Stimulated activated CD4-positive, alpha-beta T cell treated with anti-CD3 and anti-CD28 coated beads, Interleukin-15, amount 100 ng/mL, for 48 hours (primary cell): ENCODE measurements at places on chromosomes 7 and 10.
A peak's percentile ranks its signal among the peaks of the same experiment; 100 is the strongest.

GRCh38 chr10:133457100-133457841 is 3.5 kb downstream of the SCART1 start:
- DNase-seq = no peak

DNA sequence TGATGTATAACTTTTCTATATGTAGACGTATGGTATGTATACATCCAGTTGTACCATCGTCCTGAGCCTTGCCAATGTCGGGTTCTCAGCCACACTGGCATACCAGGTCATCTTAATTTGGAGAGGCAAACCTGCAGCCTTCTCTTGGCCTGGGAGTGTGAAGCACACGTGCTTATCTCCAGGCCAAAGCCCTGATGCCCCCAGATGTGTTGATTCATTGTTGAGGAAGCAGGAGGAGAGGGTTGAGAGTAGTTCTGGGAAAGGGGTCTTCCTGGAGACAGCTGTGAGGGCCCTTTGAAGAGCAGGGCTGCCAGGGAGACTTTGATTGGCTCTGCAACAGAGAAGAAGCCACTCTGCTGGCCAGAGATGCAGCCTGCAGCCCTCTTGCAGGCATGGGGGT is 155.6 kb downstream of the ARHGAP21 start:
- DNase-seq = no peak

- no peak for DNase-seq
Observed at GRCh38 chr7:31362401-31362800, 21.9 kb upstream of the NEUROD6 start.

DNA sequence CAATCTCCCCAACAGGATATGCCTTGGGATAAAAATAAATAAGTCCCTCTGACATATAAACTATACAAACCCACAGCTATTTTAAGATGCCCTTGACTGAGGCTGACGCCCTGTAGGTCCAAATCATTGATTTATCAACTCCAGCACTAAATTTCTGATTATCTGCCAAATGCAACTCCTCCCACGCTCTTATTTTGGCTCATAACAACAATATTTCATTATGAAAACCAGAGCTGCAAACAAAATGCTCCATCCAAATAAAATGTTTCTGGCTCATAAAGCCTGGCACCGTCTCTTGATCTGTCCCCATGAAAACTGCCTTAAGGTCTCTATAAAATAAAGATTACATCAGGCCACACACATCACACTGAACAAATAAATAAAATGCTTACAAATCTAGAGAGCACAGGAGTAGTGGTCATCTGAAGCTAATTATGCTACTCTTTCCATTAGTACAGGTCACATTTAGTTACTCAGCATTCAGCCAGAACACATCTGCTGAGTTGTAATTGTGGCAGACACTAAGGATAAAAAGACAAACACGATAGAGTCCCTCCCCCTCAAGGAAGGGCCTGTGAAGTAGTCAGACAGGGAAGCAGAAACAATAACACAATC is 28.8 kb downstream of the CACUL1 start:
- DNase-seq = no peak

GRCh38 chr7:49805371-49806007 is 32.1 kb downstream of the VWC2 start:
- DNase-seq = no peak

GRCh38 chr7:36085096-36085495 is 68.0 kb upstream of the EEPD1 start:
- DNase-seq = no peak

DNA sequence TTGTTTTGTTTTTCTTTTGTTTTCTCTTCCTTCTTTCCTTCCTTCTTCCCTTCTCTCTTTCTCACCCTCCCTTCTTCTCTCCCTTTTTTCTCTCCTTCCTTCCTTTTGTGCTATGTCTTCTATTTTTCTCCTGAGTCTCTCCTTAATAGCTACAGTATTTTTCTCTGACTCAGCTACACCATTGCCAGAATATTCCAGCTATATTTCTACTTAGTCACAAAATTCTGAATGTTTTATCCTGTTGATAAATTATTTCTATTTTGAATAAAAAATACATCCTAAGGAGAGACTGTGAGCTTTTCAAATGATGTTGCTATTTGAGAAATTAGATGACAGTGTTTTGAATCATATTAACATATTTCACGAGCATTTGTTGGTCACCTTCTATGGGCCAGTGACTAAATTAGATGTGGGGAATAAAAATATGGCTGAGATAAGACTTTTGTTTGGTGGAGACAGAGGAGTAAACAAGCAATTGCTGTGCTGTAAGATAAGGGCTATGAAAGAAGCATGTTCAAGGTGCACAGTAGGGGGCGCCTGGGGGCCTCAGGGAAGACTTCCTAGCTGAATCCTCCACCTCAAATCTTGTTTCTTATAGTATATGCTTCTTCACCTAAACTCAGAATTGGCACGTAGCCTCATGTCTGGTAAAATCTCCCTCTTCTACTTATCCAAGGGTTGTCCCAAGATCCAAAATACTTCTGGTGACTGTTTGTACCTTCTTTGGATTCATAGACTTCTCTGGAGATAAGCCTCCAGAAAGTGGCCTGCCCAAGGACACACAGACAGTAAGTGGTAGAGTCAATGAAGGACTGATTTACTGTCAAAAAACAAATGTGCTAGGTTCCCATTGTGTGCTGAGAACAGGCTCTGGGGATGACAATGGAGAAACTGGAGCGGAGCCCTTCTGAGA is 115.5 kb upstream of the CREB5 start:
- peak; percentile 32 for DNase-seq

DNA sequence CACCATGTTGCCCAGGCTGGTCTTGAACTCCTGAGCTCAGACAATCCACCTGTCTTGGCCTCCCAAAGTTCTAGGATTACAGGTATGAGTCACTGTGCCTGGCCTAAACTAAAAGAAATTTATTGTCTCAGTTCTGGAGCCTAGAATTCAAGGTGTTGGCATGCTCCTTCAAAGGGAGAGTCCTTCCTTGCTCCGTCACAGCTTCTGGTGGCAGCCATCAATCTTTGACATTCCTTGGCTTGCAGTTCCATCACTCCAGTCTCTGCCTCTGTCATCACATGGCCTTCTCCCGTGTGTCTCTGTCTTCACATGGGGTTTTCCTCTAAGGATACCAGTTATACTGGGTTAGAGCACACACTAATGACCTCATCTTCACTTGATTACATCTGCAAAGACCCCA is 55.5 kb downstream of the DNAJC12 start:
- DNase-seq = no peak

GRCh38 chr10:13924040-13924725 is 337.4 kb downstream of the PRPF18 start:
- DNase-seq = no peak

DNA sequence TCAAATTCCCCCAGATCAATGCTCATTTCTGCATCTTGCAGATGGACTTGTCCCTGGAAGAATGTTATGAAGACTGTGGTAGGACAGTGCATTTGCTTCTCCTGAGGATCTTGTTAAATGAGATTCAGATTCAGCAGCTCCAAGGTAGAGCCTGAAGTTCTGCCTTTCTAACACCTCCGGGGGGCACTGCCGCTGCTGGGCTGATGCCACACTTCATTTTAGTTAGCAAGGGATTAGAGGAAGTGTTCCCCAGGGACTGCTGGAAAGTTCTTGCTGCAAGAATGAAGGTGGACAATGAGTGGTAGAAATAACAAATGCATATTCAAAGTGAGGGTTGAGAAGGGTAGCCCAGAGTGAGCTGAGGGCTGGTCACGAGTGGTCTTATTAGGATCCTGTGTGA is 434.3 kb upstream of the AKR1E2 start:
- DNase-seq = no peak

DNA sequence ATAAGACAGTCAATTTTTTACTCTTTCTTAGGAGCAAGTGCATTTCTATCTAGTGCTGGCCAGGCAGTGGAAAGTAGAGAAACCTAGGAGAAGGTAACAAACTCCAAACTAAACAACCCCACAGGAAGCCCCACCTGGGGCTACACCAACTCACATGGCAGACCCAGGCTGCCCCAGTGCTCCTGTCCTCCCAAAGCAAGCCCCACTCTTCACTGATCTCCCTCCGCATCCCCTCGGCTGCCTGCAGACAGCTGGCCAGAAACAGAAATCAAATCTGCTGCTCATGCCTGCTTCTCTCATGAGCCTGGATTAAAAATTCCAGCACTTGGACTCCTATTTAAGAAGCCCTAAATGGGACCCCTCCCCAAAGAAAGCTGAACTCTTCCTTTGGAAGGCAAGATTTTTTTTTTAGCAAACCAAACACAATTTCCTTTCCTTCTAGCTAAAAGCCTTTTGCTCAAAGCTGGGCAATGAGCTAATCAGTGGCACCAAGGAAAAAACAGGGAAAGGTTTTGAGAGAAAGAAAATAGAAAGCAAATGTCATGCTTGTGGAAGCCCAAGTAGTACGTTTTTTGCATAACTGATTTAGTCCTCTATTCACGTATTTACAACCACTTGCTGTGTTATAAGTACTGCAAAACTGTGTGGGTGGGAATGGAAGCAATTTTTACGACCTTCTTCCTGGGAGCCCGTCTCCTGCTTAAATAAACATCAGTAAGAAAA is 10.8 kb downstream of the PDE1C start:
- no peak for DNase-seq

GRCh38 chr10:22437620-22438588 is 92.6 kb downstream of the SPAG6 start:
- DNase-seq = peak; percentile 14

GRCh38 chr7:24948739-24949138 is 31.2 kb downstream of the OSBPL3 start:
- DNase-seq = no peak

DNA sequence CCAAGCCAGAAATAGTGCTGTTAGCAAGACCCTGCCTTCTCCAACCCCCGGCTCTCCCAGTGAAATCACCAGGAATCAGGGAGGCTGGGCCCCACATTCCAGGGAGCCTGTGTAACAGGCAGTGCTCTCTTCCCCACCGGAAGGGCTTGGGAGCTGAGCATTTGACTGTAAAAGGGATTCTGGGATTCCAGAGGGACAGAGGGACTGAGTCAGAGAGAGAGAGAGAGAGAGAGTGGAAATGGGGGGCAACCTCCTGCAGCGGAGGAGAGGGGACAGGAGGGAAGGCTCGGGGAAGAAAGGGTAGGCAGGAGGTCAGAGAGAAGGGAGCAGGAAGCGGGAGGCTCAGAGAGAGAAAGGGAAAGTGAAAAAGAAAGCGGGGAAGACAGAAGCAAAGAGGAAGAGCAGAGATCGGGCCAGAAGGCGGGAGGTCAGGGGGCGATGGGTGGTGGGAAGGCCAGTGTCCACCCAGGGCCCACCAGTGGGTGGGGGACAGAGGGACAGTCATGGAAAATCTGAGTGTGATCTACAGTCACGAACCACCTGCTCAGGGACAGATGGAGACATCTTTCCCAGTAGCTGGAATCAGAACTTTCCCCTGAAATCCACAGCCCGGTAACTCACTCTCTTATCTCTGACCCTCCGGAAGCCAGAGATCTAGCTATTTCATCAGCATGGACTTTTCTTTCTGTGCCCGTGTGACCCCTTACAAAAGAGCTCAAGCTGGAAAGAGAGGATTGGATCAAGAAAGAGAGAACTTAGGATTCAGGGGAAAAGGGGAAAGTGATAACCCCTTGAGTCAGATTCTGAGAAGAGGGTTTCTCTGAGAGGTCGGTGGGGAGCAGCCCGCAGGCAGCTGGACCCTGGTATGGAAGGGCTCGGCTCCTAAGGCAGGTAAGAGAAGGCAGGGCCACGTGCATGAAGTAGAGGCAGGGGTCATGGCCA is 4.6 kb upstream of the SERPINE1 start:
- DNase-seq = no peak

DNA sequence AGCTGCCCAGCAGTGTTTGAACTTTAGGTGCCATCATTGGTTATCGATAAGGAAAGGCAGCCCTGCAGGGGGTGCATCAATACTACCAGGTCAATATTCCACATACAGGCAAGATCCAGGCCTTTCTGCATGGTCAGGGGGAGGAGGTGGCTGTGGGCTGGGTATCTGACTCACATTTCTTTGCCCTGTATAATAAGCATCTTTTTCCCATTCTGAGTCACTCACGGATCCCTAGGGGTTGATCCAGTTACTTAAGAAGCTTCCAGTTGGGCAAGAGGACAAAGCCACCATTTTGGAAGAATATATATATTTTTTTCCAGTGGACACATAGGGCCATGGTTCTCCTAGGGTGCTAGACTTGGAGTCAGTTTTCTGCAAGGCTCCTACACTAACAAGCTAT is 114.2 kb upstream of the HABP2 start:
- DNase-seq = no peak

DNA sequence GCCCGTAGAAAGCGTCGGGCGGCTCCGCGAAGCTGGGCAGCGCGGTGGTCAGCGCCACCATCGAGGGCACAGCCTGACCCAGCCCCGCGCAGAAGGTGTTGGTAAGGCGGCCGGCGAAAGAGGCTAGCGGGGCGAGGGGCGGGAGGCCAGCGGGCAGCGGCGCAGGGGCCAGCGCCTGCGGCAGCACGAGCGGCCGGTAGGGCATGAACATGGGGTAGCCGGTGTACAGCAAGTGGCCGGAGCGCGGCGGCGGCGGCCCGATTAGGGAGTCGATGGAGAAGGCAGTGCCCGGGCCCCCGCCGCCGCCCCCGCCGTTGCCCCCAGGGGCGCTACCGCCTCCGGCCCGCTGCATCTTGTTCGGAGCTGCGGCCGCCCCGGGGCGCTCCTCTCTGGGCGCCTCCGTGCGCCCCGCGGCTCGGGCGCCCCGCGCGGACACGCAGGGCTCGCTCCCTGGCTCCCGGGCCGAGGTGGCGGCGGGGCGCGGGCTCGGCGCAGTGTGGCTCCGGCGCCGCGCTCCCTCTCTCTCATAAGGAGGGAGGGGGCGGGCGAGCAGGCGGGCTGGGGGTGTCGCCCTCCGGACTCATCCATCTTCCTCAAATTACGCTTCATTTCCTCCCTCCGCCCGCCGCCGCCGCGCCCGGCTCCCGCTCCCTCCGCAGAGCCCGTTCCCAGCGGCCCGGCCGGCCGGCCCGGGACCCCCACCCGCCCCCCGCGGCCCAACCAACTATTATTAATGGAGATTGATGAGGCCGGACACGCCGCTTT is at the start of gene GBX1:
GBX1 (minus strand) TSS at position 498 of the 765 bp plus-strand sequence; CDS start at position 352, 146 bp downstream.
- DNase-seq = no peak

- no peak for DNase-seq
Observed at GRCh38 chr10:73625004-73625883, 16.0 kb downstream of the MYOZ1 start.

DNA sequence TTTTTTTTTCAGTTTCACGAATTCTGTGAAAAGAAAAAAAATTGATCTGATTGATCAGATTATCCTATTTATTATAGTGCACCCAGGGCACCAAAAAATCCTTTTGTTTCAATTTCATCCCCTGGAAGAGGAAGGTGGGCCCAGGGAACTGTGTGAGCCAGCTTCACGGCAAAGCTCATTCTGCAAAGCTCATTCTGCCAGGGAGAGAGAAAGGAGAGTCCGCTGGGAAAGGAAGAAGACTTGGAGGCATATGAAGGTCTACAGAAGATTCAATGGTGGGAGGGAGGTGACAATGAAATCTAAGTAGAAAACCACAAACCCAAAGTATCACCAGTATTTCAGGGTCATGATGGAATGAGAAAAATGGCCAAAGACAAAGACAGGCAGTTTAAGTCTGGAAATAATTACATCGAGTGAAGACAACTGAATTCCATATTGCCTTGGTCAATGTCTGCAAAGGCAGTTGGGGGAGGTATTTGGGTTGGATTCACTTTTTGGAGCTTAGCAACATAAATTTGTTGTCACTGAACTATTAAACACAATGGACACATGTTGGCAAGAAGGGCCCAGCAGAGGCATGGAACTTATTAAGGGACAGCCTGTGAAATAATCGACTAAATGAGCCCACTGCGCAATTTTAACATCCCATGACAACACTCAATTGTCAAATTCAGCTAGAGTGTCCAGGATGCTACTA is 587.8 kb upstream of the MKI67 start:
- DNase-seq = no peak

- no peak for DNase-seq
Observed at GRCh38 chr7:157930441-157930840, 593.6 kb downstream of the DNAJB6 start.
